ENCODE measurements at places on chromosomes 11 and 22.

DNA sequence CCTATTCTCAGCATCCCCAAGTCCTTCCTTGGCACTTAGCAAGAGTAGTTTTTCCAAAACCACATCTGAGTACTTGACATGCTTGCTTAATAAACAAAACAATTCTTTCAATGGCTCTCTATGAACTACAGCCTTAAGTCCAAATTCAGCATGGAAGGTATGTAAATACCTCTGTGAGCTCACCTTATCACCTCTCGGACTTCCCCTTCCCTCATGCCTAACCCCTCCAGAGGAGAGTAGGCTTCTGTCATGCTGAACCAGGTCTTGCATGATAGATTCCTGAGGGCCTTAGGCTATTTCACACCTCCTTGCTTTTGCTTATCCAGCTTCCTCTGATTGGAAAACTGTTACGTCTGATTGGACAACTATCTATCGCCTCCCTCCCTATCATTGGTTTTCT is 312.9 kb upstream of the CCDC90B start:
- peak; percentile 58 for DNase-seq

- DNase-seq, result no peak
These were observed 3.7 kb upstream of the MIEF1 start for GRCh38 chr22:39498368-39498767.

GRCh38 chr22:36925388-36926290 is 12.2 kb downstream of the CSF2RB start:
- DNase-seq, result no peak

GRCh38 chr11:117995472-117995871 is 9.3 kb downstream of the IL10RA start:
- no peak for DNase-seq

GRCh38 chr22:26707581-26707980 is 50.2 kb downstream of the MIAT start:
- no peak for DNase-seq

DNA sequence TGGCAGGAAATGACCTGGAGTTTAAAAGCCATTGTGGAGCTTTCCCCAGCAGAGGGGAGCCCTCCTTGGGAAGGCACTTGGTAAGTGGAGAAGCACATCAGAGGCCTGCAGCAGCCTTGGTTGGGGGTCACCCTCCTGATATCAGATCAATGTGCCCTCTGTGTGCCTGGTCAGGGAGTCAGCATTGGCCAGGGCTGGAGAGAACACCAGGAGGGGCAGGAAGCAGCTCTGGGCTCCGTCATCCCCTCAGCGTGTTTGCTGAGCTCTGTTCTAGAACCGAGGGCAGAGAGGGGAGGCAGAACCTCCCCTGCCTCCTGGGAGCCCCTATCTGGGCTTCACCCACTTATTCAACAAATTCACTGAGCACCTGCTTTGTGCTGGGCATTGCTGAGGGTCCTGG is 846.0 kb downstream of the TBC1D22A start:
- DNase-seq, result no peak

- DNase-seq, result no peak
These were observed at the start of gene MRGPRE for GRCh38 chr11:3231851-3232744. Gene MRGPRE (minus strand): TSS chr11:3232417. CDS start chr11:3228799, 3,618 bp downstream.

- no peak for DNase-seq
These were observed 3.5 kb downstream of the DDTL start for GRCh38 chr22:23970201-23970641.

GRCh38 chr22:38965614-38966379 is 8.4 kb downstream of the APOBEC3A start:
- DNase-seq, result no peak

Data from NCI-H510A treated with DMSO at 0.1 percent for 48 hours (cell line).